ENCODE measurements at places on chromosomes 1 and 21. TPM values are rescaled to one million over a fixed set of nuclear protein-coding genes. Genes with fewer than 3 reads are reported as not detected.

Gene GADD45A
- total RNA-seq: 66.4 TPM

DNA sequence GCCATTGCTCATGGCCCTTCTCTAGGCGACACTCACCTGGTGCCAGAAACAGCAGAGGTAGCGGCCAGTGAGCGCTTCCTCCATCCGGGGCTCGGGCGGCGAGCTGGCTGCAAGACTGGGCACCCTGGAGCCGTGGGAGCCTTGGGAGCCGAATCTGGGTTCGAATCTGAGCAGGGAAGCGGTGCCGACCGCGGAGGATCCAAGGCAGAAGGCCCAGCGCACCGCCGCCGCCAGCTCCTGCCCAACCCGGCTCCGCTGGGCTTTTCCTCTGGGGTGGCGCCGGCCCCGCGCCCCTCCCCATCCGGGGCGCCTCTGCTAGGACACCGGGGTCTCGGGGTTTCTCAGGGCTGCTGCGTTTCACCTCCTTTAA is 1.7 kb upstream of the PRDM16 start:
- DNase-seq: peak; percentile 14

Gene CBR3
- total RNA-seq: 0.17 TPM

DNA sequence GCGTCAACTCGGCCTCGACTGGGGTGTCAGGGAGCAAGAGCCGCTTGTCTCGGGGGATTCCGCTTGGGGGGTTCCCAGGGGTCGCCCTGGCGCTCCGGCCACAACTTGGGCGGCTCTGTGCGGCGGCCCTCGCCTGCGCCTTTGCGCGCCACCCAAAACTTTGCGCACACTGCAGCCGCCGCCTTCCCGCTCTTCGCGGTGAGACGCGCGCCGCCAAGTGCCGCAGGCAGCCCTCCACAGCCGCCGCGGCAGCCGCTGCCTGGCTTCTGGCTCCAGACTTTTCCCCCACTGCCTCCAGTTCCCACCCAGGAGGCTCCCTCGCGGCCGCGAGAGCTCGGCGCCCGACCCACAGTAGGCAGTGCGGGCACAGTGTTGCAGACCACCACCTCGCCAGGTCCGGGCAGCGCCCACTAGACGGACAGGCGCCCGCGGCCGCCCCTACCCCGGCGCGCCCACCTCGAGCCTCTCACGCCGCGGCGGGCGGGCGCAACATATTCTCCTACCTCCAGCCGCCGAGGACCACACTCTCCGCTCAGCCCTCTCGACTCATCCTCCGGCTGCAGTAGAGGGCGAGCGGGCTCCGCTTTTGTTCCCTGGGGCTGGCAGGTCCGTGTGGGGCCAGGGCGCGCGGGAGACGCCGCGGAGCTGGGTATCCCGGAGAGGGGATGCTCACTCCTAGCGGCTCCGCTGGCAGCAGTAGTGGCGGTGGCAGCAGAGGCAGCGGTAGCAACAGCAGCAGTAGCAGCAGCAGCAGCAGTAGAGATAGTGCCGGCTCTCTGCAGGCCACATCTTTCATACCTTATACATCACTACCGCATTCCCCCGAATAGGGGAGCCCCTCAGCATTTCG is 296.6 kb downstream of the OMA1 start:
- DNase-seq: peak; percentile 30

DNA sequence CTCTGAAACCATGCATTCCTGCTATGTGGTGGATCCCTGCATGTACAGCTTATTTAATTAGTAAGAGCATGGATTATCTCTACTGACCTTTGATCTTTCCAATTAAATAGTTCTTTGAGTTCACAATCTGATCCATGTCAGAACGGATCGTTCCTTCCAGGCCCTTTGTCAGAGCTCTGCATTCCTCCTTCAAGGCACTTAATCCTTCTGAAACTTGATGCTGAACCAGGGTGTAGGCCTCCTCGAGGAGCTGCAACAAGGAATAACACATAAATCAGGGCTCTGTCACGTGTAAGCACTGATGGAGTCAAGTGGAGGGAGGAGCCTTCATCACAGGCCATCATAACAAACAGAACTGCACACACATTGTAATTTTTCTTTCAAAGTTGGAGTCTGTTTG is 68.4 kb upstream of the EDEM3 start:
- DNase-seq: no peak

Gene DMRTA2
- not detected for total RNA-seq

DNA sequence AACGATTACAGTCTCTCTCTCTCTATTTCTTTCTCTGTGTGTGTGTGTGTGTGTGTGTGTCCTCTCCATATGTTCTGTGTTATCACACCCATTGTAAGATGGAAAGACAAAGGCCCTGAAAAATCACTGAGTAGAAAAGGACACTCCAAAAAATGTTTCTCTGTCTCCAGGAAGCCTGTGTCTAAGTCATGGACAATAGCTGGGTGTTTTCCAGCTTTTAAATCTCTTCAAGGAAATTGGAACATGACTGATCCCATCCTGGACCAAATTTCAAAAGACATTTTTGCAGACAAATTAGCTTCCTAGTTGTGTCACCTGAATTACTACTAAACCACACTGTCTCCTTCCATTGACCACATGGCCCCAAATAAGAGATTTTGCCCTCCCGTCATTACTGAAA is 31.0 kb upstream of the LMX1A start:
- no peak for DNase-seq

Measured in right lobe of liver (tissue), 6 donors.